ENCODE measurements at places on chromosomes 3 and 15.

- peak; percentile 32 for DNase-seq
These were observed 319.2 kb downstream of the SLC9A9 start for GRCh38 chr3:143529018-143529478.

GRCh38 chr3:27503526-27503925 lies 19.3 kb upstream of the SLC4A7 start:
- DNase-seq = no peak

DNA sequence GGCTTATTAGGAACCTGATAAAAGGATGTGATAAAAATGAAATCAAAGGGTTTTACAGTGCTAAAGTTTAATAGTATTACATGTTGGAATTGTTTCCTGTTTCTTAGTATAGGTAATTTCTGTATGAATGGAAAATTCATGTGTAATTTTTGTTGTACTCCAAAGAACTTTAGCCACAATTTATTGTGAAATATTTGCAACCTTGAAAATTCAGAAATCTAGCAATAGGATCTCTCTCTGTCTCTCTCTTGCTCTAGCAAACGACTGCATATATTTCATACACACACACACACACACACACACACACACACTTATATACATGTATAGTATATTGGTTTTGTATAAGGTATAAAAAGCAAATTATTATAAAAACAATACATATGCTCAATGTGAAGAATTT lies 59.6 kb downstream of the PIAS1 start:
- DNase-seq = no peak

DNA sequence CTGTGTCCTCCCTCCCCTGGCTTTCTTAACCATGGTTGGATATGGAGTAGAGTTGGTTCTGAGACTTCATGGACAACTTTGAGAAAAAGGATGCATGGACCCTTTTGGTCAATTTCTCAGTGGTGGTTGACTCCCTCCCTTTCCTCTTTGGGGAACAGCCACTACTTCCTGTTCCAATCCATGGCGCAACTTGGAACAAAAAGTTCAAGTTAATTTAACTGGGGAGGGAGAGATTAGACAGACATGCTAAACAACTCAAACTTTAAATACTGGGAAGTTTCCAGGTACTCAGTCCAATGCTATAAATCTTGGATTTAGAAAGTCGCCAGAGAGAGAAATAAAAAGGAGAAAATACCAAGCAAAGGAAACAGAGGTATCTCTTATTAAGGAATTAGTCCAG lies 202.2 kb downstream of the PDZRN3 start:
- DNase-seq = no peak

GRCh38 chr3:126731044-126731443 lies 27.0 kb downstream of the CHCHD6 start:
- peak; percentile 28 for DNase-seq

DNA sequence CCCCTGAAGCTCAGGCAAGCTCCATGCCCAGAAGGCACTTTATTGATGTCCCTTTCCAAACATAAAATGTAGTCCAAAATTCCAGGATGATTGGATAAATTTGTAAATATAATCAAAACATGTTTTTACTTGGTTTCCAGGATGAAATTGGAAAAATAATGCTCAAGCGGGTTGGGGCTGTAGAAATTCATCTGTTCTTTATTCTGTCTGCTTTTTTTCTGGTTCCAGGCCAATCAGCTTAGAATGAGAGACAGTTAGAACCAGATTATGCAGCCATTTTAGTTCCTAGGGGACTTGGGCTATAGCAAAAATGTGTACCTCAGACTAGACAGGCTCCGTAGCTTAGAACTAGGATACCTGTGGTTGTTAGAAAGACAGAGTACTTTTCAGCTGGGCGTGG lies 450.8 kb downstream of the MCTP2 start:
- DNase-seq = no peak

DNA sequence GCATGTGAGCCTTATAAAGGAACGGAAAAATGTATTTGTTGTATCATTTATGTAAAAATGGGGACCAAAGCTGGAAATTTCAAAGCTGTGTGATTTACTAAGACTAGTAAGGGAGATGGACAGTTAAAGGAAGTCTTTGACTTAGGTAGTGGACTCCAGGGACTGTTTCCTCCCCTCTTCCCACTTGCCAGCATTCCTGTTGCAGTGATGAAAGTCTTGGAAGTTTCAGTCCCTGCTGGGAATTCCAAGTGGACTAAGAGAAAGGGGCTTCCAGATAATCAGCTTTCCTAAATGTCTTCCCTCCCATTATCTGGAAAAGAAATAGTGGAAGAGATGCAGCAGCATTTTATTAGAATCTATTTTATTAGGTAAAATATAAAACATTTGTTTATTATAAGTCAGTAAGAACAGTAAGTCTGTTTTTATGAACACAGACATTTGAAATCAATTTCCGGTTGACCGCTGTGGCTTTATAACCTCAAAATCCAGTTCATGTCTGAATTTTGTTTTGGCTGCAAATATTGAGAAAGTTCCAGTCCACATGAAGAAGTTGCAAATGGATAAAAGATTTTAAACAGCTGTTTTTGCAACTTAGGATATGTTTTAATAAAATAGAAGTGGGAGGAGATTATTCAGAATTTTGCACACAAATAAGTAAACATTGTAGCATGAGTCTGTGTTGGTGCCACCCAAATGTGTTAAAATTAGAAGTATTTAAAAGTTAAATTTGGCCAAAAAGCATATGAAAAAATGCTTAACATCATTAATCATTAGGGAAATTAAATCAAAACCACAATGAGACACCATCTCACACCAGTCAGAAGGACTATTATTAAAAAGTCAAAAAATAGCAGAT lies 141.8 kb downstream of the IL20RB start:
- DNase-seq = no peak

- DNase-seq = no peak
These were observed 193.4 kb upstream of the RASGRP1 start for GRCh38 chr15:38758043-38758442.

Data from activated CD8-positive, alpha-beta T cell treated with anti-CD3 and anti-CD28 coated beads for 36 hours (primary cell).